ENCODE measurements at places on chromosomes 12 and 14. TPM values are rescaled to one million over a fixed set of nuclear protein-coding genes. Genes with fewer than 3 reads are reported as not detected.
A peak's percentile ranks its signal among the peaks of the same experiment; 100 is the strongest.

DNA sequence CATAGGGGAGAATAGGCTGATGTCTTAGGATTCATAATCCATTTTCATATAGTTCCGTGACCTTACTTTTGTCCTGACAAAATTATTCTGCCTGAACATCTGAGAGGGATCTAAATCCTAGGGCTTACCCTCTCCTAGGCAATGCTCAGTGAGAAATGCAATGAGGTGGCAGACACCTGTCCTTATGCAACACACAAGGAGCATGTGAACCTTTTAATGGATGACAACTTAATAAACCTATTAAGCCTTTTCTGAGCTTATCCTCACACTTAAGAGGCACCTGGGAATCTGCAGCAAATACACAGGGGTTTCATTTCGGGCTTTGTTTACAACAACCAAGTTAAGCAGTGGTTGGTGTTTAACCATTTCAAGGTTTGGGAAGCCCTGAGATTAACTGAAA is 24.6 kb downstream of the SINHCAF start:
- H3K27me3 ChIP-seq = no peaks in the 10 kb centered on the region
- H3K36me3 ChIP-seq = peaks cover 64% of the 10 kb centered on the region
- H3K4me1 ChIP-seq = no peaks in the 10 kb centered on the region
- H3K4me3 ChIP-seq = no peak overlapping the region

DNA sequence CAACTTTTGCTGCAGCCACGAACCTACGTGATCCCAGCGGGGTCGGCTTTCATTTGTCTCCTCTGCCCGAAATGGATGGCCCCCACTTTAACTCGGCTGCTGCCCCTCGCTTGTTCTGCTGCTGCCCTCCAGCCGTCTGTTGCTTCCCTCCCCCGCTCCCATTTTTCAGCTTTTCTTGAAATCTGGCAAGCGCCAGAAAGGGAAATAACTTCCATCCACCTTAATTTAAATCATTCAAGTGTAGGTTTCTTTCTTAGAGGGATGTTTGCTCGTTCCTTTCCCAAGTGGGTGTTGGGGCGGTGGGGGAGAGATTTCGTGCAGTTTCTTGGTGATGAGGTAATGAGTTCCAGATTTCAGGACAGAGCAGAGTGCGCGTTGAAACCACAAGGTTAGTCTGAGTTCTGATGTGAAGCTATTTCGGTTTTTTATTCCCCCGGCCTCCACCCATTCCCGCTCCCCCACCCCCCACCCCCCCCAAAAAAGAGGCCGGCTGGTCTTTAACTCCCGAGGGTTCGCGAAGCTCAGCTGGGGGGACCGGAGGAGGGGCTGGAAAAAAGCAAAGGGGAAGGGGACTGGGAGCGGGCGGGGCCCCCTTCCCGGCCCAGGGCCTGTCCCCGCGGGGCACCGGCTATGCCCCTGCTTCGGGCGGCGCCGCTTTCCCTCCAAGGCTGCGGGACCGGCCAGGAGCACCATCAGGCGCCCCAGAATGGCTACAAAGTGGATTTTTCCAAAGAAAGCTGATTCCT is 2.2 kb upstream of the ZFP36L1 start:
- H3K4me1 ChIP-seq = peaks cover 37% of the 10 kb centered on the region
- no peaks in the 10 kb centered on the region for H3K27me3 ChIP-seq
- H3K27ac ChIP-seq = peak overlapping the region; percentile 100
- DNase-seq = peak; percentile 44
- peaks cover 9% of the 10 kb centered on the region for H3K36me3 ChIP-seq

DNA sequence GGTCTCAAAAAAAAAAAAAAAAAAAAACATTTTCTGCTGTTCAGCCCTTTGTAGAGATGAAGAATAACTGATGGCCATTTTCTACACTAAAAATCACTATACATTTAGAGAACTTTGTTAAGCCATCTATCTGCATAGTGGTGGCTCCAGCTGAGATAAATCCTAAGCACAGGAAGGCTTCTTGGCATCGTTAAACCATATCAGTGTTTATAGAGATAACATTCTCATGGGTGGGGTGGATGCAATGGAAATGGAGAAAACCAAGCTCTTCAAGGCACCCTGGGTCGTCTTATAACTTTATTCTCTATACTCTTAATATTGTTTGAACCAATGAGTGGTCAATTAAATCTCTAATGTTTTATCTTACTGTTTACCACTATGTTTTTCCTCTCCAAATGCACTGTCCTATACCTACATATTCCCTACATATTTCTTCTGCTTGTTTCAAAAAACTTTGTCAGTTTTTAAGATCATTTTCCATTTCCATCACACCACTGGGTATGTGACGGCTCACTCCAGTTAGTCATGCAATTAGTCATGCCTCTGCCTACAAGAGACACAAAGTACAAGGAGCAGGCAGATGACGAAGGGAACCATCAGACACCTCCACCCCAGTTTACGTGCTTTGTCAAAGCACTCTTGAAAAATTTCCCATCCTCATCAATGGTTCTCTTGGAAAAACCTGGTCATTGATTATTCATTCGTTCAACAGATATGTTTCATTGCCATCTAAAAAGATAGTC is 119.3 kb upstream of the OVCH1 start:
- H3K4me1 ChIP-seq = no peaks in the 10 kb centered on the region
- H3K27me3 ChIP-seq = no peaks in the 10 kb centered on the region
- no peak overlapping the region for H3K27ac ChIP-seq
- no peak for DNase-seq
- H3K4me3 ChIP-seq = no peak overlapping the region
- no peaks in the 10 kb centered on the region for H3K36me3 ChIP-seq

Gene HRK
- not detected for total RNA-seq

GRCh38 chr12:42361909-42362646 is 36.1 kb downstream of the PPHLN1 start:
- no peak overlapping the region for H3K4me3 ChIP-seq
- H3K27me3 ChIP-seq = no peaks in the 10 kb centered on the region
- no peak for DNase-seq

Gene RDH5
- total RNA-seq = 8.8 TPM

Gene TAS2R43
- 2.3 TPM for total RNA-seq
